ENCODE measurements at places on chromosomes 16 and 17. TPM values are rescaled to one million over a fixed set of nuclear protein-coding genes. Genes with fewer than 3 reads are reported as not detected.

The WSB1 gene
- total RNA-seq: 86.2 TPM

The IGFBP4 gene
- total RNA-seq: 74.1 TPM

The TLCD2 gene
- total RNA-seq: 1.2 TPM

The KRT33B gene
- not detected for total RNA-seq

The MYLK3 gene
- total RNA-seq: 0.33 TPM

The CEMP1 gene
- 0.17 TPM for total RNA-seq

The TNFSF12 gene
- 5.7 TPM for total RNA-seq

The TRPV3 gene
- total RNA-seq: 0.33 TPM

The ZFP90 gene
- total RNA-seq: 18.9 TPM

The CTF1 gene
- not detected for total RNA-seq

The GRIN2A gene
- total RNA-seq: 0.08 TPM

The CCDC78 gene
- 0.28 TPM for total RNA-seq

The AXIN2 gene
- 3.5 TPM for total RNA-seq

The WNT9B gene
- total RNA-seq: 0.08 TPM

The NAGS gene
- 29.4 TPM for total RNA-seq

Data from liver (tissue), 10 donors.